8988T (cell line): ENCODE measurements at places on chromosomes 3 and 15.

GRCh38 chr3:135869439-135870105, 96.0 kb upstream of the PPP2R3A start:
- no peak for DNase-seq

- DNase-seq = no peak
Observed at GRCh38 chr15:80418892-80419537, 14.8 kb downstream of the ARNT2 start.

DNA sequence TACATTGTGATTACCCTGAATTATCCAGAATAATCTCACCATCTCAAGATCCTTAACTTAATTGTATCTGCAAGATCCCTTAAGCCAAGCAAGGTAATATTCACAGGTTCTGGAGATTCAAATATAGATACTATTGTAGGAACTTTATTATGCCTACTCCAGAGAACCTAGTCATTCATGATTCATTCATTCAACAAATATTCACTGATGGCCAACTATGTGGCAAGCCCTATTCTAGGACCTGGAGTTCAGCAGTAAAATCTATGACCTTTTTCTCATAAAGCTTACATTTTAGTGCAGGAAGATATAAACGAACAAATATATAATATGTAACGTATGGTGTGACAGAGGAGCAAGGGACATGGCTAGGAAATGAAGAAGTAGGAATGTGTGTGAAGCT, 49.6 kb downstream of the ISL2 start:
- no peak for DNase-seq

GRCh38 chr3:157115069-157116006, 44.6 kb downstream of the CCNL1 start:
- no peak for DNase-seq

DNA sequence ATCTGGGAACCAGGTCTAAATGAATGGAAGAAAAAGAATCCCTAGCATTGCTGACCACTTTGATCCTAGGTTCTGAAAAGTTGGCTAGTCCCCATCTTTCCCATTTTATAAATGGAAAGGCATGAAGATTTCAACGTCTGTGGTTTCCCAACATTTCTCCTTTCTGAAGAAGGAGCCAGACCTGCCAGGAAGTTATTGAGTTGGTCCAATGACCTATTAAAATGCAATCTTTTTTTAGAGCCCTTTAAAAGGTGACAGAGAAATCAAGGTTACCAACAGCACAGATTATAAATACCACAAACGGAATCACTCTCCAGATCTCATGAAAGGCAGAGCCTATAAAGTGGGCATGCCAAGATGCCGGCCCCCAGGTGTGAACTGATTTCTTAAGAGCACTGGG, 505.6 kb upstream of the THBS1 start:
- no peak for DNase-seq

GRCh38 chr15:55654561-55655031, 66.5 kb upstream of the PYGO1 start:
- DNase-seq = no peak

- no peak for DNase-seq
Observed at GRCh38 chr3:190443257-190443656, 6.4 kb downstream of the TMEM207 start.

GRCh38 chr15:40850576-40851112, 6.8 kb downstream of the SPINT1 start:
- no peak for DNase-seq

GRCh38 chr15:56341201-56341600, 24.0 kb upstream of the TEX9 start:
- no peak for DNase-seq

GRCh38 chr3:62415312-62415801, 42.0 kb upstream of the FEZF2 start:
- DNase-seq = no peak

DNA sequence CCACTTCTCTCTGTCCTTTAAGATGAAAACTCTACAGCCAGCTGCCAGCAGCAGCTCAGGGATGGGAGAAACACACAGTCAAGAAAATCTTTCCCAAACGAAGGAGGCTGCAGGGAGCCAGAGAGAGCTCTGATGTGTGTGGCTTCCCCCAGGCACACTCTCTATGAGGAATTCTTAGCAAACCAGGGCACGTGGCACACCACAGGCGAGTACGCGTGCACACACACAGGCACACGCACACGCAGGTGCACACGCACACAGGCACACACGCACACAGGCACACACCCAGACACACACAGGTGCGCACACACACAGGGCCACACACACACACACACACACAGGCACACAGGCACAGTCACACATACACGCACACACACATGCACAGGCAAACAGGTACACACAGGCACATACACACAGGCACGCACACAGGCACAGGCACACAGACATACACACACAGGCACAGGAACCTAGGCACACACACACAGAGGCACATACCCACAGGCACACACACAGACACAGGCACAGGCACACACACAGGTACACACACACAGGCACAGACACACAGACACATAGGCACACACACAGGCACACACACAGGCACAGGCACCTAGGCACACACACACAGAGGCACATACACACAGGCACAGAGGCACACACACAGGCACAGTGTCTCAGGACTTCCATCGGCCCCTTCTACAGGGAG, 91.5 kb upstream of the ATP2B2 start:
- no peak for DNase-seq

DNA sequence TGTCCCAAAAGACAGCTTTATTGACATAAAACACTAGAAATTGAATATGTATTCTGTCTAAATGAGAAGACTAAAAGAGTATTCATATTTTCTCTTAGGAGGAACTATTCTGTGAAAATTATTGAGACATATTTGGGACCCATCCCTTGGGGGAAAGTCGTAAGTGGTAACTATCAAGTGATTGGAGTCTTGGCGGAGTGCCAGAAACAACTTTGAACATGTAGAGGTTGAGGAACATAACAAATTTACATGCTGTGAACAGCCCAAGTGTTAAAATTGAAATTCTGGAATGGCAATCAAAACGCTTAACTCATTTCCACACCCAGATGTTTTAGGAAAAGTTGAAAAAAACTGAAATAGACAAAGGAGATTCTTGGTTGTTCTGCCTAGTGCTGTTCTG, 1034.6 kb downstream of the NSUN3 start:
- no peak for DNase-seq

DNA sequence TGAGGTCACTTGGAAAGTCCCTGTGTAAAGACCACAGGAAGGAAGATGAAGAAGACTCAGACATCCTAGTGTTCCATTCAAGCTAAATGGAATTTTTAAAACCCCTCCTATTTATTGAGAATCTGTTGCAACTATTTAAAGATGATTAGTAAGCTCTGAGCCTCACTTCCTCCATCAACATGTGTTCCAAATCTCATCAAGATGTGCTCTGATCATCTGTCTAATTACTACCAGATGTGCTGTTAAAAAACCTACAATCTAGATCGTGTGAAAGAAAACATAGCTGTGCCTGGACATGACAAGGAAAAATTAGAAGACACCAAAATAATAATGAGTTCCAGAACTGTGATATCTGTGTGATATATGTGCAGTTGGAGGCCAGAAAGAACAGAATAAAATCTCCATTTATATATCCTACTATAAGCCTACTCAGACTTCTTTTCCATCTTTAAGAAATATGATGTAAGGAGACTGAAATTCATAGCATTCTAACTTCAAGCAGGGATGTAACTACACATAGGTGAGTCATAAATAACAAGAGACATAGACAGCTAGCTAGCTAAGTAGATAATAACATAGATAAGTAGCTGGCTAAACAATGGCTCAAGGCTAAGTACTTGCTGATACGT, 7.8 kb downstream of the XPC start:
- no peak for DNase-seq

DNA sequence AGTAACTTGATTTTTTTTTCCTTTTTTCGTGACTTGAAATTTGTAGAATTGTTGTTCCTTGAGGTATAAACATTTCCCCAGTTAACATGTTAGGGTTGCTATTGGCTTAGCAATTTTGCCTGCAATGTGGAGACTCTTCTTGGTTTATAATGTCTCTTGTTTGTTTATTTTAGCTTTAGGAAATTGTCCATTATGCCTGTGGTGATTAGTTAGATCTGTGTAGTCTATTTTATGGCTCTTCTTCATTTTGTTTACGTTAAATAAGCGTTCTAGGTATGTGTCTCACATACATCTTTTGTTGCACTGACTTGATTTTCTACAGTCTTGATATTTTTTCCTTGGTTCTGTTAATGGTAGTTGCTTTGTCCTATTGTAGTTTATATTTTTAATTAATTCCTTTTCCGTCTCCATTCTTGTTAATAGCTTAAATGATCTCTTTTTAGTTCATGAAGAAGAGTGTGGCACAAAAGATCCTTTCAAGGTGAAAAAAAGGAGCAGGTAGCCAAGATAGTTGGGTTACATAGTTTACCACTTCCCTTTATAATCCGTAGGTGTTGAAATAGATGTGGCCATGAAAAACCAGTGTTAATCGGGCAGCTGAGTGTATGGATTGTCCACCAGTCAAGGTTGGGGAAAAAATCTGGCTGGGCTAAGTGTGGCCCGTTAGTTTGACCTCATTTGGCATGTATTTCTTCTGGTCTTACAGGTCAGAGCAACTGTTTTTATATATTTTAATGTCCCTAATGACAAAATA, 12.1 kb downstream of the IQGAP1 start:
- DNase-seq = no peak

- no peak for DNase-seq
Observed at GRCh38 chr15:25664761-25665160, 198.4 kb downstream of the ATP10A start.

- no peak for DNase-seq
Observed at GRCh38 chr3:106823701-106824100, 553.5 kb upstream of the CCDC54 start.

DNA sequence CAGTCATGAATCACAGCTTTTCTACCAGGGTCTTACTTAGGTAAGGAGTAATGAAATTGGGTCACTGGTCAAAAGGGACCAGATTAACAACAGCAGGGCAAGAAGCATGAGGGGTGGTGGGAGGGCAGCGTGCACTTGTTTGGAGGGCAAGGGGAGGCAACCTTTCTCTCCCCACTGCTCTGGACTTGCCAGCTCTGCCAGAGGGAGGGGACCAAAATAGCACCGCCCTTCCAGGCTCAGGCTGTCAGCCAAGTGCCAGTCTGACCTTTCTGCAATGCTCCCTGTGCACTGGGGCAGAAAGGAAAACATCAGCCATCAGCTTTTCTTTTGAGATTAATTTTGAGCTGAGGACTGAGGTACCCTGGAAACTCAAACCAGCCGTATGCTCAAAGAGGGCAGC, 4.5 kb upstream of the ULK3 start:
- no peak for DNase-seq

- DNase-seq = no peak
Observed at GRCh38 chr3:16127249-16127648, 47.2 kb upstream of the GALNT15 start.

DNA sequence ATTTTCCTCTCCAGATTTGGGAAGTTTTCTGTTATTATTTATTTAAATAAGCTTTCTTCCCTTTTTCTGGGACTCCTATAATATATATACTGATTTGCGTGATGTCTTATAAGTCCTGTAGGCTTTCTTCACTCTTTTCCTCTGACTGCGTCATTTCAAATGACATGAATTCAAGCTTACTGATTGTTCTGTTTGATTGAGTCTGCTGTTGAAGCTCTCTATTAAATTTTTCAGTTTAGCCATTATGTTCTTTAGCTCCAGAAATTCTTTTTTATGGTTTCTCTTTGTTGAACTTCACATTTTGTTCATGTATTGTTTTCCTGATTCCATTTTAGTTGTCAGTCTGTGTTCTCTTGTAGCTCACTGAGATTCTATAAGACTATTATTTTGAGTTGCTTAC, 135.8 kb upstream of the PRR23C start:
- no peak for DNase-seq

GRCh38 chr3:33139996-33140395, 26.2 kb downstream of the CRTAP start:
- DNase-seq = no peak

GRCh38 chr3:194481103-194481502, 5.7 kb downstream of the ATP13A3 start:
- DNase-seq = no peak

- DNase-seq = no peak
Observed at GRCh38 chr3:44098656-44099415, 142.8 kb upstream of the TOPAZ1 start.

GRCh38 chr3:145550522-145550921, 610.5 kb downstream of the PLOD2 start:
- no peak for DNase-seq

GRCh38 chr3:99783011-99783573, 34.6 kb upstream of the CMSS1 start:
- no peak for DNase-seq

DNA sequence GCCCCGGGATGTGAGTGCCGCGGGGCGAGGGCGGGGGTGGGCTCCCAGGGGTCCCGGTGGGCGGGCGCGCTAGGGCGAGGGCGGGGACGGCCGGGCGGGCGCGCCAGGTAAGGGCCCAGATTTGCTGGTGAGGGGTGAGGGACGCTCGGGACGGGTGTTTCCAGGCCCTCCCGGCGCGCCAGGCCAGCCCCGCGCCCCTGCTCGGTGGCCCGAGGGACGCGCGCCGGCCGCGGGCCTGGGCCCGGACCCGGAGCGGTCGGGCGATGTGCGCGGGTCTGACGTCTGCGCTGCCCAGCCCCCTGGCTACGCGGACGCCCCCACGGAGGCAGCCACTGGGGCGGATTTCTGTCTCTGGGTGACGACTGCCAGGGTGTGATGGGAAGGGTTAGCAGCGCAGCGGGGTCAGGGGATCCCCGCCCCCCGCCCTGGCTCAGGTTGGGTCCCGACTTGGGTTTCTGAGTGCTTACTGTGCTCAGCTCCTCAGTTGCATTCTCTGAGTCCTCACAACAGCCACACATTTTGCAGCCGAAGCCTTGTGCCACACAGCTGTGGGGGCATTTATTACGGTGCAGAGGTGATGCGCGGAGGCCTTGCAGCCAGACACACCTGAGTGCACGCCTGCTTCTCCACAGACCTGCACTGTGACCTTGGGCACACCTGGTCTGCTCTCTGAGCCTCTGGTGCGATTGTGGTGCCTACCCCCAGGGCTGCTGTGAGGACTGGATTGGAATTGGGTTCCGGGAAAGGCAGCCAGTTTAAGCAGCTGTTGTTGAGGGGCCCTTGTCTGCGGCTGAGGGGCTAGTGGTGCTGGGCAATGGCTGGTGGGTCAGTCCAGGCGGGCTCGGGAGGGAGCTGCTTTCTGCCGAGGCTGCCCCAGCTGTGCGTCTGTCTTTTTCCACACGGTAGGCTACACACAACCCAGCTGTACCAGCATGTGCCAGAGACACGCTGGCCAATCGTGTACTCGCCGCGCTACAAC, 523 bp downstream of the HDAC11 start:
- DNase-seq = no peak

- DNase-seq = no peak
Observed at GRCh38 chr15:74426404-74427281, 7.1 kb downstream of the SEMA7A start.
